ENCODE measurements at places on chromosomes 5 and 9.

GRCh38 chr5:4018007-4018406, 422.4 kb downstream of the IRX1 start:
- DNase-seq, result no peak

- DNase-seq, result no peak
These were observed 5.9 kb downstream of the PNPLA7 start for GRCh38 chr9:137544176-137544760.

DNA sequence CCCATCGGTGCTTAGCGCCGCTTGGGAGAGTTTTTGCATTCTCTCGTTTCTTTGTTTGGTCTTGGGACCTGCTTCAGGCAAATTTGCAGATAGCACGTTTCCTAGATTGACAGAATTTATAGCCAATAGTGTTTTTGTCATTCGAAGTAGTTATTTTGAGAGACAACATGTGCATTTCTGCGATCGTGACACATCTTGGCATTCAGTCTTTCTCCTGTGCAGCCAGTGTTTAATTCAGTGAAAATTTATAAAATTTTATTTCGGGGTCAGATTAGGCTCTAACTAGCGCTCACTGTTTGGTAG, 830 bp downstream of the PRRC1 start:
- DNase-seq, result no peak

DNA sequence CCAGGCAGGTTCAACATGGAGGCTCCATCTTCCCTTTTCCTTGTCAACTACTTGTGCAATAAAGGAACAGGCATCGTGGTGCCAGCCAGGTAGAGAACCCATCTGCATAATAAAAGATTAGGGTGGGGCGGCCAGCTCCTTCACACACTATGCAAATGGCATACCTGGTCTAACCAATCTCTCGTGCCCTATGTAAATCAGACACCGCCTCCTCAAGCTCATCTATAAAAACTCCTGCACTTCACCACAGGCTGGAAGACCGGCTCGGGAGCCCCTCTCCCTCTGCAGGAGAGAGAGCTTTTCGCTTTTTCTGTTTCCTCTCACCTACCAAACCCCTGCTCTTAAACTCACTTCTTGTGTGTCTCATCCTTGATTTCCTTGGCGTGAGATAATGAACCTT, 244.3 kb upstream of the PUM3 start:
- no peak for DNase-seq

GRCh38 chr5:151674626-151675610, 11.8 kb downstream of the SPARC start:
- no peak for DNase-seq

GRCh38 chr5:171707442-171707792, 78.2 kb upstream of the SMIM23 start:
- DNase-seq, result no peak

DNA sequence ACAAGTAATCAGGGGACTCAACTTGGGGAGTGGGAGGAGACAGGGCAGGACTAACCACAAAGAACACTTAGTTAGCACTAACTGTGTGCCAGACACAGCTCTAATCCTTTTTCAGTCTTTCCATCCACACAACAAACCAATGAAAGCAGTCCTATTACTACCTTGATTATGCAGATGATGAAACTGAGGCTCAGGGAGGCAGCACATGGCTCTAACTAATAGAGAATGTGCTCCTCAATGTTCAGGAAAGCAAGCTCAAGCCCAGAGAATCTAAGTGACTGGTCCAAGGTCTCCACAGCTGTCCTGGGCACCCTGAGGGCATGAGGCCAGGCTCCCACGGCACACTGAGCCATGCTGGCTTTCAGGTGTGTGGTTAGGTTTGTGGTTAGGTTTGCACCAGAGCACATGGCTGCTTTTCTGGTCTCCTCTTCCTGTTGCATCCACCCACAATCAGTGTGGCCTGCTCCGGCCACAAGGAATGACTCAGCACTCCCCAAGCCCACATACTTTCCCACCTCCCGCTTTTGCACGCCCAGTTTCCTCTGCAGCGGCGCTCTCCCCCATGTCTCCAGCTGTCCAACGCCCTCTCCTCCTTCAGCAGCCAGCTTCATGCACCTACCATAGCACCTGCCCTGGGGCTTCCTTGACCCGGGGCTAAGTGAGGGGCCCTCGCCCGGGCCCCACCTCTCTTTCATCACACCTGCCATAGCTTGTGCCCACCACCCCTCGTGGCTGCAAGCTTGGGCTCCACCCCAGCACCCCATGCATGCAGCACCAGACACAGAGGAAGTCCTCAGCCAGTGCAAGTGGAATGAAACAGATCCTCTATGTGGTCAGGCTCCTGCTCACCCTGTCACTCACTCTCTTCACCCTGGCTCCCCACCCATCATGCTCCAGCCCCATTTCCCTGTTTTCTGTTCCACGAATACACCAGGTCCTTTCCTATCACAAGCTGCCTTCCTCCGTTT, 133.1 kb downstream of the GABBR2 start:
- peak; percentile 16 for DNase-seq

- DNase-seq, result no peak
These were observed 59.7 kb upstream of the TMED7 start for GRCh38 chr5:115685490-115685889.

DNA sequence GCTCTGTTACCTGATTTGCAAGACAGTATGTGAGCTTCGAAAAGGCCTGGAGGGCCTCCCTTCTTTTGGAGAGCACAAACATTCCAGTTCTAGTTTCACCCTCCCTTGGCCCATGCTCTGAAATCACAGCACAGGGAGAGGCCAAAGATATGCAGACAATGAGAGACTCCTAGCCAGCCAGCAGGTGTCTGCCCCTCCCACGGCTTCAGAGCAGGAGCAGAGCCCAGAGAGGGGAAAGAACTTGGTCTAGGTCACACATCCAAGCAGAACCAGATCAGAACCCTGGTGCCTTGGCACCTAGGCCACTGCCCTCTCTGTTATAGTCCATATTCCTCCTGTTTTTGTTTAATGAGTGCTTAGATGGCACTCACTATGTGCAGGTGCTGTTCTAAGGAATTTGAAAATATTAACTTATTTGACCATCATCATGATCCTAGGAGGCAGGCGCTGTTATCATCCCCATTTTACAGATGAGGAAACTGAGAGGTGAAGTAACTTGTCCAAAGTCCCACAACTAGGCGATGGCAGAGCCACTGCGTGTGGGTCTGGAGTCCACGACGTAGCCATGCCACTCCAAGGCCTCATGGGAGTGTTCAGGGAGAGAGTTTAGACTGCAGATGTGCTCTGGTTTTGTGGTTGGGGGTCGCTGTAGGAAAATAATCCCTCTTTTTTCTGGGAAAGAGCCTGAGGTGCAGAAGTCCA, 27.2 kb downstream of the TMOD1 start:
- no peak for DNase-seq

GRCh38 chr5:116908537-116908936, 333.9 kb upstream of the SEMA6A start:
- DNase-seq, result no peak

DNA sequence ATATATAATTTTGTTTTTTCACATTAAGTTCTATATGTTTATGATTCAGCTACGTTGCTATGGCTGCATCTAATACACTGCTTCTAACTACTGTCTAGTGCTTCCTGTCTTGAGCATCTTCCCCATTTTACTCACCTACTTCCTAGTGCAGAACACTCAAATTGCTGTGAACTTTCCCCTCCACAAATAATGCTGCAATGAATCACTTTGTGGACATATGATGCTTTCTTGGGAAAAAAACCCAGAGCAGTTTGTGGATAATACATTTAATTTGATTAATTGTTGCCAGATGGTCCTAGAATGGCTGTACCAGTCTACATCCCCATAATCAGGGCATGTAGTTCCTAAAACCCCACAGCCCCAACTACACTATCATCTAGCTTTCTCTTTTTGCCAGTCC, 18.5 kb downstream of the CD180 start:
- DNase-seq, result no peak

DNA sequence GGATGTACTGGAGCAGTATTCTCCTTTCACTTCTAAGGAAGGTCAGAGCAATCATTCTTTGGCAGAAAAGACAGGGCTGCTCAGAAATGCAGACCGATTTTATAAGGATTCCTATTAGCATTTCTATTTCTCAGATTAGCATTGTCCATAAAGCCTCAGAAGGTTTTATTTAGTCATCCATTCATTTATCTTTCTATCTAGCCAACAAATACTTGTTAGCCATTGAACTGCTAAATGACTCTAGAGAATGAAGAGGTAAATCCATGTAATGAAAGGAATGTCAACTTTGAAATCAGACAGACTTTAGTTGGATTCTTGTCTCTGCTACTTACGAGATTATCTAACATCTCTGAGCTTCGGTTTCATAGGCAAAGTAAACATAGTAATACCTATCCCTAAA, 165.2 kb downstream of the SLC25A46 start:
- DNase-seq, result no peak

GRCh38 chr5:72305194-72306142, 14.6 kb downstream of the MRPS27 start:
- no peak for DNase-seq

Measured in AG04450 (cell line).